Caudate nucleus (tissue), 63 donors: ENCODE measurements at places on chromosomes 13 and 19.

DNA sequence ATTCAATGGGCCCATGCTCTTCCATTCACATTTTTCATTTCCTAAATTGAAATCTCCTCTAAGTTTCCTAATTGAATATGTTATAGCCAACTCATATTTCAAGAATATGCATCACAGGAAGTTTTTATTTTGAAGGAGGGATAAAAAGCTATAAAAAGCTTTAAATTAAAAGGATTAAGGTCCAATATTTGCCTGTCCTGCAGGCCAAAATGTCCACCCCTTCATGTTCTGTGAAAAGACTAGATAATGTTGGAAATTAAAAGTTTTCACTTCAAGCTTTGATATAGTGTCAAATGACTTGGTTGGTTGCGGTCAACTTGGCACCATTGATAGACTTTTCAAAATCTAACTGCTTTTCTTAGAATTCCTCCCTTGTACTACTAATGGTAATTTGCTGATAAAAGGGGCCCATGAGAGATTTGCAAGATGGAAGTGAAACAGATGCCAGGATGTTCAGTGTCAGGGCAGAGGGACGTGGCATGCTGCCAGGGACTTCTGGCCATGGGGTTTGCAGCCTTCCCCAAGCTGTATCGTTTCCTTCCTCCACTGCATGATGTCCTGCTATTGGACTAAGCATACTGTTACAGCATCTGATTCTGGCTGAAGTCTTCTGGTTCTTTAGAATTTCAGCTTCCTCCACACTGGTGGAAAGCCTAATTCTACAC lies 547.3 kb upstream of the MIR17HG start:
- DNase-seq, result no peak

DNA sequence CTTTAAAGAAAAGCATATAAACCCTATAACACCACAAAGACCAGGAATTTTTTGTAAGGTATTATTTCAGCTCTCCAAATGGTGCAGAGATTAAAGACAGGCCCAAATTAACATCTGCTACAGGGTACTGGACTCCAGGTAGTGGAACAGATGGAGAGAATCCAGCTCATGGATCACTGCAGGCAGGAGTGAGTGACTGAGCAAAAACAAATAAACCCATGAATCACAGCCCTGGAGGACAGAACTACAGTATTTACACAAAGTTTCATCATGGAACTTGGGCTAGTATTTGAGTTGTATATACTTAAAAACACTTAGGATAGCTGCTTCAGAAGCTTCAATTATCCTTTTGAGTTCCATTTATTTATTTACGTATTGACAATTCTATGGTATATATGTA lies 132.8 kb upstream of the SPRY2 start:
- no peak for DNase-seq

DNA sequence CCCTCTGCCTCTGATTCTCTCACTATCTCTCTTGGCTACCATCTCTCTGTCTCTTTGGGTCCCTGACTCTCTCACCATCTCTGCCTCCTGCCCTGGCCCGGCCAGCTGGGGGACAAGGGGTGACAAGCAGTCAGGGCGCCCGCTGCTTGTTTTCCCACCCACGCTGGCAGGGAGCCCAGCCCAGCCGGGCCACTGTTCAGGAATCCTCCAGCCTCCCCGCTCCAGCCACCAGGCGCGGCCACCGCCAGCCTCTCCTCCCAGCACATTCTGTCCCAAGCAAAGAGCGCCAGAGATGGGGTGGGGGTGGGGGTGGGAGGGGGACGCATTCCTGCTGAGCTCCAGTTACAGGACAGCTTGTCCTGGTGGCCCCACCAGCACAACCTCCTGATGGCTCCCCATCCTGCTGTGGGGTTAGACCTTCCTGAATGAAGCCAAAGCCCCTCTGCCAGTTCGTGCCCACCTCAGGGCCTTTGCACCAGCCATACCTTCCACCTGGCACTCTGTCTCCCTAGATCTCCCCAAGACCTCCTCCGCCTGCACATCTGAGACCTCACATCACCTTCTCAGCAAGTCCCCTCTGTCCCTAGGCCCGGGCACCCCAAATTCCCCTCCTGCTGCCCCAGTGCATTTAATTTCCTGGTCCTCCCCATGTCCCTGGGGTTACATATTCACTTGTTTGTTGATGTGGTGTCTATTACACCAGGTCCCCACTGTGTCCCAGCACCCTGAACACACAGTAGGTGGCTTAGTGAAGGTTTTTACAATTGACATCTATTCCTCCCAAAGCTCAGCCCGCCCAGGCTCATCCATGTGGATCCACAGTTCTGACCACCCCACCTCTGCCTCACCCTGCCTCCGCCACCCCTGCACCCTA lies 12.5 kb downstream of the ARRDC2 start:
- DNase-seq, result peak; percentile 90

- no peak for DNase-seq
Measured at GRCh38 chr13:109345433-109345941, 440.9 kb downstream of the IRS2 start.

DNA sequence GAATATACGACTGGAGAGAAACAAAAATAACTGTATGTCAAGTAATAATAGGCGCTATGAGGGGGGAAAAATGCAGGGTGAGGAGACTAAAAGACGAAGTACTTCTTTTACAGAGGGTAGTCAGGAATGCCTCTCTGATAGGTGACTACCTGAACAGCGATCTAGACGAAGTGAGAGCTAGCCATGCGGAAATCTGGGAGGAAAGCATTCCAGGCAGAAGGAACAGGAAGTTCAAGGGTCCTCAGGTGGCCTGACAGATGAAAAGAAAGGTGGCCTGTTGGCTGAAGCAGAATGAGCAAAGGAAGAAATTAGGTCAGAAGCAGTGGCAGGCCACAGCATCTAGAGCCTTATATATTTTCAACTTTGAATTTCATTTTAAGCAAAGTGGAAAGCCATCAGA lies 13.3 kb downstream of the ZDHHC20 start:
- DNase-seq, result no peak

- DNase-seq, result no peak
Measured at GRCh38 chr19:29724102-29724641, 9.1 kb upstream of the C19orf12 start.

GRCh38 chr19:49106648-49107135 lies 7.5 kb upstream of the LIN7B start:
- DNase-seq, result no peak

- DNase-seq, result no peak
Measured at GRCh38 chr13:34730961-34731360, 211.1 kb upstream of the NBEA start.
